B cell (primary cell): ENCODE measurements at places on chromosomes 12 and 14. TPM values are rescaled to one million over a fixed set of nuclear protein-coding genes. Genes with fewer than 3 reads are reported as not detected.

- H3K4me1 ChIP-seq, result no peaks in the 10 kb centered on the region
- H3K27ac ChIP-seq, result no peak overlapping the region
- DNase-seq, result no peak
- no peaks in the 10 kb centered on the region for H3K36me3 ChIP-seq
- H3K4me3 ChIP-seq, result no peak overlapping the region
Measured at GRCh38 chr12:110785240-110785639, 42.5 kb upstream of the PPP1CC start.

- no peak for DNase-seq
- no peak overlapping the region for H3K27ac ChIP-seq
- H3K27me3 ChIP-seq, result no peaks in the 10 kb centered on the region
Measured at GRCh38 chr12:80053051-80053790, 46.1 kb upstream of the OTOGL start.

- no peaks in the 10 kb centered on the region for H3K36me3 ChIP-seq
- no peak overlapping the region for H3K27ac ChIP-seq
- H3K4me1 ChIP-seq, result no peaks in the 10 kb centered on the region
Measured at GRCh38 chr12:80749456-80749855, 32.7 kb downstream of the MYF5 start.

The NAV3 gene
- not detected in 2 replicates for total RNA-seq

- no peaks in the 10 kb centered on the region for H3K27me3 ChIP-seq
- DNase-seq, result no peak
- H3K27ac ChIP-seq, result no peak overlapping the region
- no peak overlapping the region for H3K4me3 ChIP-seq
- peaks cover 8% of the 10 kb centered on the region for H3K4me1 ChIP-seq
Measured at GRCh38 chr12:9449181-9449580, 158.5 kb downstream of the KLRB1 start.

GRCh38 chr12:23008623-23009022, 383.7 kb downstream of the ETNK1 start:
- H3K27me3 ChIP-seq, result no peaks in the 10 kb centered on the region
- DNase-seq, result no peak
- H3K4me3 ChIP-seq, result no peak overlapping the region

The KLRB1 gene
- not detected in 2 replicates for total RNA-seq

DNA sequence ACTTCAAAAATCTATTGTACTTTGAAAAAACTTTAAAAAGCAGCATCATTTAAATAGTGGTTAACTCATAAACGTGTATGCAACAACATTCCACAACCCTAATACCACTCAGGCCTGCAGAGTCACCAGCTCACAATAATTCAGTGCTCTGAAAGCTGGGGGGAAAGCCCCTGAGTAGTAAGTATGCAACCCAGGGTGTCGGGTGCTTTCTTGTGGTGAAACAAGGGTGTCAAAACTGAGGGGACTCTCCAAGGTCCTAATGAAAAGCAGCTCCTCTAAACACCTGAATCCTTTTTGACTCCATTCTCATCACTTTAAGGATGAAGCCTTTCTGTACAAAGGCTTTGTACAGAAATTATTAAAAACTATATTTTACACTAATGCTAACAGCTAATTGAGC, 33.7 kb downstream of the FGFR1OP2 start:
- no peak overlapping the region for H3K4me3 ChIP-seq
- peaks cover 18% of the 10 kb centered on the region for H3K36me3 ChIP-seq
- H3K27me3 ChIP-seq, result no peaks in the 10 kb centered on the region
- DNase-seq, result peak; percentile 47
- H3K27ac ChIP-seq, result no peak overlapping the region

The GNS gene
- total RNA-seq, result 26.7 and 31.7 TPM in 2 replicates

GRCh38 chr12:11771356-11771755, 121.9 kb downstream of the ETV6 start:
- H3K36me3 ChIP-seq, result no peaks in the 10 kb centered on the region
- H3K4me1 ChIP-seq, result peaks cover 39% of the 10 kb centered on the region
- no peaks in the 10 kb centered on the region for H3K27me3 ChIP-seq
- no peak overlapping the region for H3K27ac ChIP-seq
- H3K4me3 ChIP-seq, result no peak overlapping the region

GRCh38 chr14:66045572-66046021, 440.6 kb upstream of the CCDC196 start:
- H3K27ac ChIP-seq, result no peak overlapping the region
- H3K4me1 ChIP-seq, result no peaks in the 10 kb centered on the region
- DNase-seq, result no peak
- H3K36me3 ChIP-seq, result no peaks in the 10 kb centered on the region
- H3K4me3 ChIP-seq, result no peak overlapping the region
- H3K27me3 ChIP-seq, result peaks cover 4% of the 10 kb centered on the region

GRCh38 chr12:34389378-34390170, 367.3 kb downstream of the ALG10 start:
- DNase-seq, result no peak
- no peak overlapping the region for H3K27ac ChIP-seq
- H3K36me3 ChIP-seq, result no peaks in the 10 kb centered on the region
- H3K27me3 ChIP-seq, result peaks cover 2% of the 10 kb centered on the region
- no peaks in the 10 kb centered on the region for H3K4me1 ChIP-seq
- H3K4me3 ChIP-seq, result no peak overlapping the region

GRCh38 chr12:11130999-11131398, 3.4 kb downstream of the TAS2R30 start:
- DNase-seq, result no peak
- no peak overlapping the region for H3K27ac ChIP-seq
- H3K4me3 ChIP-seq, result no peak overlapping the region
- H3K36me3 ChIP-seq, result no peaks in the 10 kb centered on the region
- no peaks in the 10 kb centered on the region for H3K4me1 ChIP-seq

- H3K27me3 ChIP-seq, result no peaks in the 10 kb centered on the region
- H3K4me3 ChIP-seq, result no peak overlapping the region
- DNase-seq, result no peak
Measured at GRCh38 chr12:5780536-5780935, 164.5 kb downstream of the ANO2 start.

The CEBPE gene
- 0.37 TPM in 1 of 2 replicates, not detected in the other for total RNA-seq

GRCh38 chr12:99619389-99620158, 28.0 kb upstream of the GARIN6 start:
- H3K27me3 ChIP-seq, result no peaks in the 10 kb centered on the region
- DNase-seq, result no peak
- no peaks in the 10 kb centered on the region for H3K4me1 ChIP-seq
- no peak overlapping the region for H3K4me3 ChIP-seq

DNA sequence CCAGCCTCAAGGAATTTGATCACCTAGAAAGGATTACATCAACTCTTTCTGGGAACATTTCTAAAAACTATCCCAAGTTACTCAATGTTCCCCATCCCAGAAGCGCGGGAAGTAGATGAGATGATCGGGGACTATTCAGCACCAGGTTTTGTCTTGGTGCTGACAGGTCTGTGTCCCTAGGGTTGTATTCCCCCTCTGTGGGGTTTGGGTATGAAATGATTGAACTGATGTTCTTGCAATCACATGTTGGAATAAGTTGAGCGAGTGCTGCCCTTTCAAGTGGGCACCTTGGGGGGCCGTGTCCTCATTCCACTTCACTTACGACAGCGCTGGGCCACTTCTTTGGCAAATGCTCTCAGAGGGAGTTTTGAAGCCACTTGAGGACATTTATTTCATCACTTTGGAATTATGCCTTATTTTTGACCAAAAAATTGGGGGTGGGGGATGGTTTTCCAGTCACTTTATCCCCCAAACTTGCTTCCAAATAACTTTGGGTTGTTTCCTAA, 69.8 kb downstream of the RFX4 start:
- DNase-seq, result no peak
- H3K27ac ChIP-seq, result no peak overlapping the region
- H3K4me1 ChIP-seq, result no peaks in the 10 kb centered on the region
- no peaks in the 10 kb centered on the region for H3K36me3 ChIP-seq
- no peak overlapping the region for H3K4me3 ChIP-seq
- H3K27me3 ChIP-seq, result peaks cover 5% of the 10 kb centered on the region

DNA sequence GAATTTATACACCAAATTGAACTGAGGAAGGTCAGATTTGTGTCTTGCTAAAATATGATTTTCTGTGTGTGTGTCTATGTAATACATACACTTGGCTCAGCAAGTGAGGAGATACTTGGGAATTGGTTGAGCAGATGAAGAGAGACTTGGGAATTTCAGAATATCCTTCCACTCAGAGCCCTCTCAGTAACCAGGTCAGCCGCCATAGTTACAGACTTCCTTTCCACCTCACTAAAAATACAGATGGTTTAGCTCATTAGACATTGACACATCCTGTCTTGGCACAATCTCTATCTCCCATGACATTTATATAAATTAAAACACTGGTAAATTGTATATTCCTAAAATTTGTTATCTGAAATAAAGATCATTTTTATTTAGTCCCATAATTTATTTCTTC, 15.9 kb downstream of the PIK3C2G start:
- no peaks in the 10 kb centered on the region for H3K4me1 ChIP-seq
- H3K4me3 ChIP-seq, result no peak overlapping the region
- no peak for DNase-seq
- H3K36me3 ChIP-seq, result no peaks in the 10 kb centered on the region
- no peak overlapping the region for H3K27ac ChIP-seq

DNA sequence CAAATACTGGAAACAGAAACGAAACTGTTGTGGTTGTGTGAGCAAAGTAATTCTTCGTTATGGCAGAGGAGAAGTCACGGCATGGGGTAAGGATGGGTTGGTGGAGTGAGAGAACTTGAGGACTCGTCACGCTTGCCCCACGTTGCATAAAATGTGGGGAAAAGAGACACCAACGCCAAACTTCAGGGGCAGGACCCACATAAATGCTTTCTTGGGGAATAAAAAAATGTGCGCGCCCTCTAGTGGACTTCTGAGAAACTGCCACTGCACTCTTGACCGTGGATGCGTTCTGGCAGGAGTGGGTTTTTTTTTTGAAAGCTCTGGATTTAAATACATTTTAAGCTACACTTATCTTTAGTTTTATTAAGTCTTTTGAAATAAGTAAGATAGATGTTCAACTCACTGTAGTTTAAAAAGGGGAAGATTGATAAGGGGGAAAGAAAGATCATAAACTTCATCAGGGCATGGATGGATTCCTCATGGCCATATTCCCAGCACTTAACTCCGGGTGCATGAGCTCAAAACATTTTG, 4.1 kb upstream of the IGF1 start:
- H3K36me3 ChIP-seq, result no peaks in the 10 kb centered on the region
- no peaks in the 10 kb centered on the region for H3K27me3 ChIP-seq
- peak; percentile 73 for DNase-seq
- peak overlapping the region; percentile 44 for H3K27ac ChIP-seq
- H3K4me1 ChIP-seq, result peaks cover 27% of the 10 kb centered on the region

The AQP5 gene
- not detected in 2 replicates for total RNA-seq

DNA sequence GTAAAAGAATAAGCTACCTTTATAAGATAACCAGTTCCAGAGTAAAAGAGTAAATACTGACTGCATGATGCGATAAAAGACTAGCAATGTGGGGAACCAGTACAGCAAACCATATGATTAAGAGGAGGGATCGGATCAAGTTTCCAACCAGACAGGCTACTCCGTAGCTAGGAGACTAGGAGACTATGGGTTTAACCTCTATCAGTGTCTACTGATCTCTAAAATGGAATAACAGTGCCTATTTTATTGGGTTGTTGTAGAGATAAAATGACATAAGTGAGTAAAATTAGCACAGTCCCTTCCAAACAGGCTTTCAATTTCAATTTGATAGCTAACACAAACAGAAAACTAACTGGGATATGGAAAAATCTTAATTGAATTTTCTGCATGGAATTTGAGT, 76.0 kb downstream of the PAWR start:
- H3K27me3 ChIP-seq, result no peaks in the 10 kb centered on the region
- no peak overlapping the region for H3K27ac ChIP-seq
- no peaks in the 10 kb centered on the region for H3K4me1 ChIP-seq
- H3K4me3 ChIP-seq, result no peak overlapping the region

DNA sequence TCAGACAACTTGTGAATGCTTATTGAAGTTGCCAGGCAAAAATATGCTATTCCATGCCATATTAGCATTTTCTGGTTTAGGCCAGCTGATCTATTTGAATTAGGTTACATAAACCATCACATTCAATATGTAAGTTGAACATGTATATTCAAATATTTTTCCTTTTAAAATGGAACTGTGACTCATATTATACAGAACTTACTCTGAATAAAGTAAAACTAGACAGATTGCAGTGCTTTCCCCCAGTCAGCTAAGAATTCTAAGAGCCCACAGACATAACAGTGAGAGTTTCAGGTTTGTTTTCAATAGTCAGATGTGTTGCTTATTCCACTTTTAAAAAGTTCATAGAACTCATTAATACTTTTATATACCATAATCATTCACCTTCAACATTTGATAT, 119.8 kb downstream of the MGST1 start:
- no peak overlapping the region for H3K4me3 ChIP-seq
- H3K27me3 ChIP-seq, result no peaks in the 10 kb centered on the region
- DNase-seq, result no peak
- no peaks in the 10 kb centered on the region for H3K4me1 ChIP-seq
- H3K27ac ChIP-seq, result no peak overlapping the region

- no peaks in the 10 kb centered on the region for H3K27me3 ChIP-seq
- H3K27ac ChIP-seq, result no peak overlapping the region
- no peak overlapping the region for H3K4me3 ChIP-seq
- no peak for DNase-seq
- H3K4me1 ChIP-seq, result no peaks in the 10 kb centered on the region
Measured at GRCh38 chr12:126719912-126720705, 1546.9 kb upstream of the TMEM132C start.

- H3K27me3 ChIP-seq, result no peaks in the 10 kb centered on the region
- no peak overlapping the region for H3K4me3 ChIP-seq
- H3K4me1 ChIP-seq, result no peaks in the 10 kb centered on the region
- H3K36me3 ChIP-seq, result no peaks in the 10 kb centered on the region
- H3K27ac ChIP-seq, result no peak overlapping the region
Measured at GRCh38 chr14:54116198-54116885, 159.7 kb upstream of the BMP4 start.

The RNASE7 gene
- total RNA-seq, result not detected in 2 replicates

The PIWIL1 gene
- not detected in 2 replicates for total RNA-seq

The NGB gene
- not detected in 2 replicates for total RNA-seq

The EML5 gene
- total RNA-seq, result 6.5 and 6.9 TPM in 2 replicates

GRCh38 chr12:3341594-3341993, 149.4 kb upstream of the PRMT8 start:
- H3K36me3 ChIP-seq, result no peaks in the 10 kb centered on the region
- H3K4me1 ChIP-seq, result no peaks in the 10 kb centered on the region
- no peak for DNase-seq
- H3K27ac ChIP-seq, result no peak overlapping the region

The CLEC9A gene
- total RNA-seq, result not detected in 2 replicates

GRCh38 chr14:27715561-27715960, 1051.0 kb upstream of the FOXG1 start:
- H3K4me1 ChIP-seq, result no peaks in the 10 kb centered on the region
- H3K27ac ChIP-seq, result no peak overlapping the region
- DNase-seq, result no peak
- H3K27me3 ChIP-seq, result no peaks in the 10 kb centered on the region
- H3K36me3 ChIP-seq, result no peaks in the 10 kb centered on the region
